ENCODE measurements at places on chromosomes 7 and 10.

DNA sequence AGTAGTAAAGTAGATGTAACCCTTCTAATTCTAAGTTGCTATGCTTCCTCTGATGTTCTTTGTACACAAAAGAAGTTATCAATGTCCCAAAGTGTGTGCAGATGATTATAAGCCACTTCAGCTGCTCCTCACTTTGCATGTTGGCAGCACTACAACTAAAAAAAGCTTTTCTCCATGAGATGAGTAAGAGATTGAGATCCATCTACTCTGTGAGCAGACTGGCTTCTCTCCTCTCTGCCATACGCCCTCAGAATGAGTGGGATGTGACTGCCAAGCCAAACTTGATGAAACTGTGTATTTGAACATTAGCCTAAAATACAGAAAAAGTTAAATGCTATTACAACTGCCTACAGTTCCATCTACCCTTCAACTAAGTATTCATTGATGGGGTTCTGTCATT is 102.9 kb upstream of the ETV1 start:
- DNase-seq, result no peak

DNA sequence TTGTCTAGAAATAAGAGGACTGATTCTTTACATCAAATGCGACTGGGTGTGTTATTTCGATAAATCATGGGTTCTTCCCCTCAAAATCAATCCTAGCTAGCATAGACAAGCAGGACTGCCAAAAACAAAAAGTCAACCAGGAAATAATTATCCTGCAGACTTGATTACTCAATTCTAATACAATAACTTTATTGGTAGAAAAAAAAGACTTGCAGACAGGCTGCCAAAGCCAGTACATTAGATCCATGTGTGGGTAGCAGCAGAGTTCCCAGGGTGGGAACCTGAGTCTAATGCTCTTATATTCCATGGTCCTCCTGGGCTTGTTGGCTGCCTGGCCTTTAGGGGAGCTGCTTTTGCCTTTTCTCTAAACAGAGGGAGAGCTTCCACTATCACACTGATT is 7.8 kb downstream of the AFAP1L2 start:
- no peak for DNase-seq

DNA sequence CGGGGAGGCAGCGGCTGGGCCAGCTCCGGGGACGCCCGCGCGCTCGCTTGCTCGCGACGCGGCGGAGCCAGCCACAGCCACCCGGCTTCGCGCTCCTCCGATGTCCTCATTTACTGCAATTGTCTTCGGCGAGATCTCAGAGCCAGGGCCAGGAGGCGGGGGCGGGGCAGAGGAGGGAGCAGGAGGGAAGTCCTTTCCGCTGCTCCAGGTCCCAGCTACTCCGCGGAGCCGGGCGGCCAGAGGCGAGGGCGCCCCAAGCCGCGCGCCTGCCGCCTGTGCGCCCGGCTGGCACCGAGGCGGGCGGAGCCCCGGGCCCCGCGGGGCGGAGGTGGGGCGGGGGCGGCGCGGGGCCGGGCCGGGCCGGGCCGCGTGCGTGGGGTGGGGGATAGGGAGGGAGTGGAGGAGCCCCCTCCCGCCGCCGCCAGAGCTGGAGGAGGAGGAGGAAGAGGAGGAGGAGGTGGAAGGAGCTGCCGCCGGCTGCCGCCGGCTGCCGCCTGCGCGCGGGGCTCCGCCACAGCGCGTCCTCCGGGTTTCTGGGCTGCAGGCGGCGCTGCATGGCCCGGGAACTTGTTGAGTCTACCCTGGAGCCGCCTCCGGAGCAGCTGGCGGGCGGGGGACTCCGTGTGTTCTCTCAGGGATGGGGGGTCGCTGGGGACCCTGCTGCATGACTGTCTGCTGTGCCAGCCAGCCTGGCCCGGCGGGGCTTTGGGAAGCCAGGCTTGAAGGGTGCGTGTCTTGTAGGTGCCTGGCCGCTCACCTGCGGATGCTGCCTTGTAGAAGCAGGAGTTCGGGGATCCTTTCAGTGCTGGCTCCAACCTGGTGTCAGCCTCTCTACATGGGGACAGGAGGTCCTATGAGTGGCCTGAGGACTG is at the start of gene INSYN2A:
TSS of gene INSYN2A (minus strand) at position 310 of the 872 bp plus-strand sequence. CDS start 20,196 bp downstream, outside the sequence.
- peak; percentile 20 for DNase-seq

DNA sequence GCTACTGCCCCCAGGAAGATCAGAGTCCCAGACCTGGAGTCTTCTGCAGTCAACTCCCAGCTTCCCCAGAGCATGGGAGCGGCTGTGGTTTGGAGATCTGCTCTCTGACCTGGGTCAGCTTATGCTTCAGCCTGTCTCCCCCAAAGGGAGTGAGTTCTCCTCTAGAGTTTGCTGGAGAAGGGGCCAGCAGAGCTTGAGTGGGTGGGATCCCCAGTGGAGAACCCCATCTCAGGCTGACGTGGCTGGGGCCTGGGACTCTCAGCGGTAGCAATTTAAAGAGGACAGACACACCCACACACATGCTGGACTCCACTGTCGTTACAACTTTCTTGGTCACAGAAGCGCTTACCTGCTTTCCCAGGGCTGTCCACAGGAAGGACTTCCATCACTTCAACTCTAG is 6.3 kb downstream of the UNC5B start:
- DNase-seq, result no peak

GRCh38 chr7:155637155-155637554 is 7.3 kb upstream of the RBM33 start:
- DNase-seq, result no peak

DNA sequence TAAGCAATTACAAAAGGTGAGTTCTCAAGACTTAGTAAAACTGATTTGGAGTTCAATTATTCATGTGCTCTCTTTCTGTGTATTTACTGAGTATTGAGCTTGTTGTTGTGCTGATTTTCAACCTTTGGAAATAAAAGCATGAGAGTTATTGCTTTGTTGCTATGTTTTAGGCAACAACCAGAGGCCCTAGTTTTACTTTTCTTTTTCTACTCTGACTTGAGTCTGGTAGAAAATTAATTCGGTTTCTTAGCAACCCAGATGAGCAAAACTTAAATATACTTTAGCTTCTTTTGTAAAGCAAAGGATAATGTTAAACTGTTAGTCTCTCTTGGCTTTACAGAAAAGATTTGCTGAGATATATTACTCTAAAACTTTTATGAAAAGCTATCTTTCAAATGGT is 66.4 kb upstream of the SCIN start:
- DNase-seq, result no peak

Measured in HFFc6 (cell line).